Left ventricle myocardium inferior (tissue), 1 donor: ENCODE measurements at places on chromosomes 11 and 22.

DNA sequence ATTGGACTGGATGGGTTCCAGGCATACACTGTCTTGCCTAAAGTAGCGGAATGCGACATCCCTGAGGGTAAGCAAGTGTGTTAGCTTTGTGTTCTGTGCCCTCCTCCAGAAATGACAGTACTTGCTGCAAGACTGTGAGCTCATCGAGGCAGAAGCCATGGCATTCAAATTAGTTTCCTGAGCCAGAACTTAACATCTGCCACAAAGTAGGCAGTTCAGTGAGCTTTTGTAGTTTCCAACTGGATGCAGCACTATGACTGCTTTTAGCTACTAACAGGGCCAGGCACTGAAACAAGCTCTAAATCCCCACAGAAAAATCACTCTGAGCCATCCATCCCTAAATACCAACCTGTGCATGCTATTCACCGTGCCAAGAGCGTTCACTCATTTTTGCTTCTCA lies 1.2 kb upstream of the FAR1 start:
- DNase-seq, result no peak
- peak overlapping the region; percentile 85 for H3K4me3 ChIP-seq
- H3K4me1 ChIP-seq, result peaks cover 40% of the 10 kb centered on the region
- H3K27ac ChIP-seq, result peak overlapping the region; percentile 90
- no peaks in the 10 kb centered on the region for H3K36me3 ChIP-seq

GRCh38 chr11:6664551-6664950 lies 8.9 kb upstream of the DCHS1 start:
- no peak for DNase-seq
- peaks cover 13% of the 10 kb centered on the region for H3K4me1 ChIP-seq
- H3K36me3 ChIP-seq, result no peaks in the 10 kb centered on the region
- no peaks in the 10 kb centered on the region for H3K27me3 ChIP-seq
- no peak overlapping the region for H3K4me3 ChIP-seq

GRCh38 chr22:27408068-27408467 lies 393.5 kb downstream of the MN1 start:
- H3K27me3 ChIP-seq, result peaks cover 62% of the 10 kb centered on the region
- H3K27ac ChIP-seq, result no peak overlapping the region
- no peaks in the 10 kb centered on the region for H3K36me3 ChIP-seq
- H3K4me1 ChIP-seq, result no peaks in the 10 kb centered on the region
- H3K4me3 ChIP-seq, result no peak overlapping the region

DNA sequence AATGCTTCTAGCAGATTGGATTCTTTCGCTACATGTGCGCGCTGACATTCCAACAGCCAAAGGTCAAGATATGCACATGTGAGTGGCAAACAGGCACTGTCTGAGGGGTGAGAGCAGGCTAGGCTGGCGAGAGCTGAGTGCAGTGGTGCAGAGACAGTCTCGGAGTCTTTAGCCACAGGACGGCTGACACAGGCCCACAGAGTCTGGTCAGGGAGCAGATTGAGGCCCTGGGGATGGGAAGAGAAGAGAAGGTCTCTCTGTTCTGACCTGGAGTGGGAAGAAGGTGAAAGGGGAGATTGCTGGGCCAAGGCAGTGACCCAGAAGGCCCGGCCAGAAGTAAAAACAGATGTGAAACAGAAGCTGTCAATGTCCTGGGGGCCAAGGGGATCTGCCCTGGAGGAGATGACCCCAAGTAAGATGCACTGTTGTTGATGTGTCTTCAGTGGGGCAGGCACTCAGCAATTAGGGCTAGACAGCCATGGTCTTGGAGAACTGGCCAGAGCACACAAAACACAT lies 197.8 kb downstream of the ETS1 start:
- H3K4me1 ChIP-seq, result peaks cover 48% of the 10 kb centered on the region
- H3K4me3 ChIP-seq, result no peak overlapping the region
- no peak overlapping the region for H3K27ac ChIP-seq
- no peaks in the 10 kb centered on the region for H3K36me3 ChIP-seq
- H3K27me3 ChIP-seq, result no peaks in the 10 kb centered on the region

DNA sequence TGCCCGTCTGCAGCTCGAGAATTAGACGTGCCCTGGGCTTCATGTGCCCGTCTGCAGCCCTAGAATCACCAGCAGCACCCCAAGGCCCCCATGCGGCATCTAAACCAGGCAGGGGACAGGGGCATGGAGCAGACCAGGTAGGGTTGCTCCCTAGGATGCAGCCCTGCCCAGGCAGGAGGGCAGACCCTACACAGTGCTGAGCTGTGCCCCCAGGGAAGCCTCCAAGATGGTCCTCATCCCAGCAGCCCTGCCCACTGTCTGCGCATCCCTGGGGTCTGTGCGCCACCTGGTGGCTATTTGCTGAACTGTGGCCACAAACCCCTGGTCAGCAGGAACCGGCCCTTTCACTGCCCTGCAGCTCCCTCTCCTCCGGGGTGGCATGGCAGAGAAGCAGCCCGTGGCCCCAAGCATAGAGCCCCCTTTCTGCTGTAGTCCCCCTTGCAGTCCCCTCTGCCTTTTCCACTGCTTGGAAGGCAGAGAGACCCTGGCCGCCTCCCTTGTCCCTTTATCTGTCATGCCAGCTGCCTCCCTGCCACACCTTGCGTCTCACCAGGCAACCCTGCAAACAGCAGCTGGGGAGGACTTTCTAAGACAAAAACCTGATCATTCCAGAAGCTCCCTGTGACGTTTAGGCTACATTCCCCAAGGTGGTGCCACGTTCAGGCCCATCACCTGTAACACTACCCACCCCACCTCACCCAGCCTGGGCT lies 86.6 kb downstream of the KCNQ1 start:
- no peaks in the 10 kb centered on the region for H3K27me3 ChIP-seq
- no peak overlapping the region for H3K4me3 ChIP-seq
- no peak overlapping the region for H3K27ac ChIP-seq
- DNase-seq, result peak; percentile 81
- H3K36me3 ChIP-seq, result no peaks in the 10 kb centered on the region
